NCI-H1694 (cell line): ENCODE measurements at places on chromosomes 1 and 21.
A peak's percentile ranks its signal among the peaks of the same experiment; 100 is the strongest.

GRCh38 chr1:107618539-107618938 is 346.4 kb downstream of the VAV3 start:
- no peak for DNase-seq

DNA sequence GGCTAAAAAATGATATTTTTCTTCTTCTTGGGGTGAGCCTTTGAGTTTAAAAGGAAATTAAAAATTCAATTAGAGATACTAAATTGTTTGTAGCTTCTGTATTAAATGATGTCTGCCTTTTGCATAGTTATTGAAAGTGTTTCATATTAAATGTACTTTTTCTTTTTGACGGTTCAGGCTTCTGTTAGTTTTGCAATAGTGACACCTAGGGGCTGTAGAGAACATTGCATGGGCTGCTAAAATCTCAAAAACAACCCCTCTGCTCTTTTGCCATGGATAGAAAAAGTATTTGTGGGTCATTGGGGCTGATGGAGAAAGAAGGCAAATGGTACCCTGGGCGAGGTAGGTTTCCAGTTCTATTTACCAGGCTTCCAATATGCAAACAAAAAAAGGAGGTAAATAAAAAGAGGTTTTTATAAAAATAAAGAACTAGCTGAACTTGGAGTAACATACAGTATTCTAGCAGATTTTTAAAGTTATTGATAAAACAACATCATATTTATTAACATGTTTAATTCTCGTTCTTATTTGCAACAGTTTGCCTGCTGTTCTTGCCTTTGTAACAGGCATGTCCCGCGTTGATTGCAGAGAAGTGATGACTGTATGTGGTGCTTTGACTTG is 115.4 kb upstream of the HOOK1 start:
- DNase-seq = peak; percentile 22

DNA sequence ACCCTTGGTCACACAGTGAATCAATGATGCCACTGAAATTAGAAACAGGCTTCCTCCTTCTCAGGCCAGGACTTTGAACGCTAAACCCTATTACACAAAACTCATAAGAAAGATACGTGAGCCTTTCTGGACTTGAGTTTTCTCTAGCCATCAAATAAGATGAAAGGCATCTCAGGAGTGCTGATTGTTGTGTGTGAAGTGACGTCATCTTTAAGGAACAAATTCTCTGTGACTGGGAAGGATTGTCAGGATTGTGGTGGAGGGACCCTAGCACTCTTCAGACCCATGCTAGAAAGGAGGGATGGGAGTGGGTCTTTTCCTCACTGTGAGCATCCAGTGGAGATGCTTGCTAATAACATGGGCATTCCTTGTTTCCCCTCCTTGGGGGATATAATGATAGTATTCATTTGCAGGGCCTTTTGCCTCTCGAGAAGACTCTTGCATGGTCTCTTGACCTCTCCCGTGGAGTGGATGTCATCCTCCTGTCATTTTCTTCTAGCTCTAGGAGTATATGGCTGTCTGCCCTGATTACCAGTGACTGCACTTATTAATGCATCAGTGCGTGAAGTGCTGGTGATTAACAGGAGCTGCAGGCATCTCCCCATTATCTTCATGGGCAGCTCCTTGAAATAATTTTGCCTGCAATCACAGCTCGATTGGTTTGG is 39.9 kb downstream of the SPATA46 start:
- no peak for DNase-seq

GRCh38 chr1:213399695-213400094 is 348.7 kb downstream of the RPS6KC1 start:
- DNase-seq = no peak

DNA sequence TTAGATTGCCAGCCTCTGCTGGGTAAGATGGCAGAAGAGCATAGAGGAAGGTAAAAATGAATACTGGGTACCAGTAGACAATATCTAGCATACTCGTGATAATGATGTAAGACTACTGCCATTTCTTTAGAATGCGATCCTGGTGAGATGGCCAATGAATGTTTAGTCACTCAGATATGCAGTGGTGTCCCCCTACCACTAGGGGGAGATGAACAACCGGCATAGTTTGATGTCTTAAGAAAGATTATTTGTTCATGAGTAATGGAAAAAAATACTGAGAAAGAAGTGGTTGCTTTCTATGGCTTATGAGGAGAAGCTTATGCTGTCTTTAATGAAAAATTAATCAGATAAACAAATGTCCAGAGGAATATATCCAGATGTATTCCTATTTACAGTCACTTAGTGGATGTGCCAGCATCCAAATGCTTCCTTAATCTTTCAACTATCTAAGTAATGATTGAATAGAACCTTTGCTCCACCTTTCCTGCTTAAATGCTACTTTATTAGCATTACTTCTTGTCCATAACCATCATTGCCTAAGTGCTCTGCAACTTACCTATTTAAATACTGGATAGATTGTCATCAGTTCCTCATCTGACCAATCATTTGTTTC is 256.6 kb downstream of the ST6GALNAC3 start:
- peak; percentile 45 for DNase-seq

DNA sequence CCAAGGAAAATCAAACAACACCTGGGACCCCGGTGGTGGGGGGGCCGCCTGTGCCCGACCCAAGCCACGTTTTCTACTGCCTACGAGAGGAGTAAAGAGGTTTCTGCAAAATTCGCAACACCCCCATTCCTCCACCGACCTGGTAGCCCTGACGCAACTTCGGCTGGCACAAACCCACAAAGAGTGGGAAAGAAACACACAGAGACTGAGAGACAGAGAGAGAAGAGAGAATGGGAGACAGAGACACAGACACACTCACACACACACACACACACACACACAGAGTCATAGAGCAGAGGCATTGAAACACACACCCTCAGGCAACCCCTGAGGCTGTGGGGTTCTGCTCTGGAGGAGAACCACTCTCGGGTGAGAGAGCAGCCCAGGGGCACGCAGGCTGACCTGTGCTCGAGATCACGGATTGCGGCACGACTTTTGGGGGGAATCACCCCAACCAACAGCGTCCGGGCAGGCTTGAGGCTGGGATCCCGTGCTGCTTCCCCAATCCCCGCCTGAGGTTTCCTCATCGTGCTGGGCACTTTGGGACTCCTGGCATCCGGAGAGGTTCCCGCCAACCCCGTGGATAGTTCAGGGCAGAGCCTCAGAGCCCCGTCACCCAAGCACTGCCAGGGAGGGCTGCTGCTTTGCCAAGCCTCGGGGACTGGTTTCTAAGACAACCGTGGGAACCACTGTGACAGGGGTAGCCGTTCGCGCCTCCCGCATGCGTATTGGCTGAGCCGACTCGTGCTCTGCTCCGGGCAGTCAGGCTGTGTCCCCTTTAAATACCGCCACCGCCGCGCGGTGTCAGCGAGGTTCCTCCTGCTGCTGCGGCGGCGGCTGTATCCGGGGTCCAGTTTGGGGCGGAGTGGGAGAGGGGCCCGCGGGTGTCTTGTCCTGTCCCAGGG is 682.4 kb upstream of the TPTE start:
- DNase-seq = no peak

DNA sequence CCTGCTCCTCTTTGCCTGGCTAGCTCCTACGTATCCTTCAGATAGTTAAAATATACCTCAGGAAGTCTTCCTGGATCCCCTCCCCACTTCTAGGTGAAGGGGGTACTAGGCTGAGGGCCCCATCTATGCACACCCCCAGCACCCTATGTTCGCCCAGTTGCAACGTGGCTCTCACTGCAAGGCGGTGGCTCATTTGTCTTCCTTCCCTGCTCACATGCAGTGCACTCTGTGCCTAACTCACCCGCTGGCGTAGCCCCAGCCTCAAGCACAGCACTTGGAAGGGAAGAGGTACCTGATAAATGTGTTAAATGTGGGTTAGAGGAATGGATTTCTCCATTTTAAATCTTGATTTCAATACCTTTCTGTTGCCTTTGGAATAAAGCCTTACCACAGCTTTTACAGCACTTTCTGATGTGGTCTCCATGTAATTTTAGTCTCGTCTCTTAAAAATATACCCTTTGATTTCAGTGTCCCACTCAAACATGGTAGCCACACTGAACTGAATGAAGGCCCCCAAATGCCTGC is 39.3 kb downstream of the L1TD1 start:
- DNase-seq = no peak

GRCh38 chr1:232551386-232551785 is 78.5 kb downstream of the SIPA1L2 start:
- no peak for DNase-seq

DNA sequence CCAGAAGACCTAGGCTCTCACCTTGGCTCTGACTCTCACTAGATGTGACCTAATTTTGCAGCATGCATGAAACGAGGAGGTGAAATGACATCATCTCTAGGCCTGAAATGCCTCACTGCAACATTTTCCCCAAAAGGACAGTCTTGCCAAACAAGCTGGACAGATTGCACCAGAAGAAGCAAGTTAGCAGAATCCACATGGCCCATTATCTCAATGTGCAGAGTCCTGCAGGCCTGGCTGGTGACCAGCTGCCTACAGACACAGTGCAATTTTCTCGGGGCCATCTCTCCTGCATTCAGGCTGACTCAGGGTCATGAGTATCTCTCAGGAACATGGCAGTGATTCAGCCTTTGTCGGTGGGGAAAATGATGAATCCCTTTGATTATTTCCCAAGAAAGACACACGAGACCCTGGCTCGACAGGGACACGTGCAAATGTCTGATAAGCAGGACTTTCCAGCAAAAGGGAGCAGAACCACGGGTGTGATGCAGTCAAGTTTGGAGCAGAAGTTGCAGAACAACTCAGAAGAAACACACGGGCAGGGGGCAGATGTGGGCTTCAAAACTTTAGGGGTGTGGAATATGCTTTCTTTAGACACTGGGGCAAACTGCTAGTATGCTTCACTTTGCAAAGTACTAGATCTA is 38.7 kb downstream of the TRIM67 start:
- no peak for DNase-seq

DNA sequence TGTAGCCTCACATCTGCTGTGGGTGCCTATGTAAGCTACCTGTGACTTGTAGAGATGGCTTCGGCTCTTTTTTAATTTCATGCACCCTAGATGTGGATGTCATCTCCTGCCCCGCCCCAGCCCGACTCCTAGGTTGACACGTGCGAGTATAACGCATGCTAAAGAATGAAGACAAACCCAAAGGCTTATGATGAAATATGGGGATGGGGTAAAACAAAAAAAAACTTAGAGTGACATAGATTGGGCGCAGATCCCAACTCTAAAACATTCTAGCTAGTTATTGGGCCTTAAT is 613 bp upstream of the ERO1B start:
- DNase-seq = no peak

DNA sequence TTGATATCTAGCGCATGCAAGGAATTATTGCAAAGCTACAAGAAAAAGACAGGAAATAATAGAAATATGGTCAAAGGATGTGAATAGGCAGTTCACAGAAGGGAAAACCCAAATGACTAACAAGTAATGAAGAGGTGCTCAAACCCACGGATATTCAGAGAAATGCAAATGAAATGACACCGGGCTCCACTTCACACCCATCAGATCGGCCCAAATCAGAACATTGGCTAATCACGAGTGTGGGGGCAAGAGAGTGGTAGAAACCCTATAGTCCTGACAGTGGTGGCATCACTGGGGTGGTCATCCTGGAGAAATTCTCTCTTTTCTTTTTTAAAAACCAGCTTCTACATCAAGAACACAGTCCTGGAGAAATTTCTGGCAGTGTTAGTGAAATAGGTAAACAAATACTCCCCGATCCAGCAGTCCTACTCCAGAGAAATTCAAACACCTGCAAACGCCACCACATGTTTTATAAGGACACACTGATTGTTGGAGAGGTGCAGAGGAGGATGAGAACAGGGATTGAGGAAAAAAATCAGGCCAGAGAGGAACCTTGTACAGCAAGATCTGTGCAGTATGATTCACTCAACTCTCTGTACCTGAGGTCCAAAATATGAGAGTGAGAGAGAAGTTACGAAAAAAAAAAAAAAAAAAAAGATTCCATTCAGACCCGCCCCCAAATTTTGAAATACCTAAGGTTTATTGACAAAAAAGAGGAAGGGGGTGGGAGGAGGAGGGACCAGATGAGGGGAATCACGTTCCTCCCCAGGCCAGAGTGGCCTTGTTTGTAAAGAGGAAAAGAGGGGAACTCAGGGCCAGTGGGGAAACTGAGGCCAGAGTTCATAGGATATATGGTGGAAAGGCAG is 9.2 kb upstream of the TNFRSF1B start:
- no peak for DNase-seq

DNA sequence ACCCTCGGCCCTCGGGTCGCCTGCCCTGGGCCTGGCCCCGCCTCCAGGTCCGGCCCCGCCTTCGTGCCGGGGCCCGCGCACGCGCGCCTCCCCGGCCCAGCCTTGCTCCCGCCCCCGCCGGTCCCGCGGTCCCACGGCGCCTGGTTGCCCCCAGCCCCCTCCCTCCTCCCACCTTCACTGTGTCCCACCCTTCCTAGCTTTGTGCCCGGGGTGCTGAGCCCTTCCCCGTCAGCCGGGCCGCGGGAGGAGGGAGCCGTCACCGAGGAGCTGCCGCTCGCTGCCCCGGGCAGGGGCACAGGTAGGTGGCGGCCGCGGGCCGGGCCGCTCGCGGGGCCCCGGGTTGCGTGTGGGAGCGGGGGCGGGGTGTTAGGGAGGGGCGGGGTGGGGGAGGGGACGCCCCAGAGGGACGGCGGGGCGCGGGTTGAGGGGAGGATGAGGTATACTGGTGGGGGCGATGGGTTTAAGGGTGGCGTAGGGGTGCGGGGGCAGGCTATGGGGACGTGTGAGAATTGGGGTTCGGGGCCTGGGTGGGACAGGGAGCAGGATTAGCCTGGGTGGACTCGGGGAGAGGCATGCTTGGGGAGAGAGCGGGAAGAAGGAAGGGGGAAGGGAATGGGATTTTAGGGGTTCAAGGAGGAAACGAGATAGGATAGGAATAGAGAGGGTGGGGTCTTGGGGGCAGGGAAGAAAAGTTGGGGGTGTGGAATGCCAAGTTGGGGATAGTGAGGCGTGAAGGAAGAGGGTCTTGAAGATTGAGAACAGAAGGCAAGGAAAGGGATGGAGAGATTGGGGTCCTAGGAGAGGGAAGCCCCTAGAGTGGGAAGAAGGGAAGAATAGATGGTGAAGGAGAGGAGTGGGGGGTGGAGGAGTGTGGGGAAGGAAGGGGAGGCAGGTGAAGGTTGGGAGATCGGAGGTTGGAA is at the start of gene LRRC42:
Gene LRRC42, plus strand, starts transcription at position 99 of the 920 bp plus-strand sequence. CDS start 5,650 bp downstream, outside the sequence.
- DNase-seq = peak; percentile 87

- no peak for DNase-seq
These were observed 12.7 kb upstream of the HMGCL start for GRCh38 chr1:23837908-23838307.

DNA sequence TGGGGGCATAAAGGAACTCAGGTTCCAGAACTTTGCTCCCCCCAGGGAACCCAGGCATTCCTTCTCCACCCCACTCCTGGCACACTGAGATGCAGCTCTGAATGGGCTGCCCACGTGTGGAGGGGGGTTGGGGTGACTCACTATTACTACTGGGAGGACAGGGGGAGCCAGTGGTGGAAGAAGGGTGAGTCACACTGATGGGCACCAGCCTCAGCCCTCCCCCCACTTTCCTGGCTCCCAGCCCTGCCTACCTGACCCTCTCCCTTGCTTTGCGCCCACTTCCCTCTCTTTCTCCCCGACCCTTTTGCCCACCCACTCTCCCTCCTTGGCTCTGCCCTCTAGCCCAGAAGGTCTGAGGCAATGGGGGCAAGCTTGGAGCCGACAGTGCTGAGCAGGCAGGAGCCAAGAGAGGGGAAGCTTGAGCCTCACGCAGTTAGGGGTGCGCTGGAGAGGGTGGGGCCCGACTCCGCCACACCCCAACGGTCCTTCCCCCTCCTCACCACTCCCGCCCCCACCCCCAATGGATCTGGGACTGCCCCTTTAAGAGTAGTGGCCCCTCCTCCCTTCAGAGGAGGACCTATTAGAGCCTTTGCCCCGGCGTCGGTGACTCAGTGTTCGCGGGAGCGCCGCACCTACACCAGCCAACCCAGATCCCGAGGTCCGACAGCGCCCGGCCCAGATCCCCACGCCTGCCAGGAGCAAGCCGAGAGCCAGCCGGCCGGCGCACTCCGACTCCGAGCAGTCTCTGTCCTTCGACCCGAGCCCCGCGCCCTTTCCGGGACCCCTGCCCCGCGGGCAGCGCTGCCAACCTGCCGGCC is at the start of gene LMNA:
Gene LMNA, plus strand, starts transcription at position 611 of the 818 bp plus-strand sequence. CDS start 208 bp downstream, outside the sequence.
- DNase-seq = peak; percentile 72
